Left lung (tissue), 14 donors: ENCODE measurements at places on chromosomes 3 and 15.

DNA sequence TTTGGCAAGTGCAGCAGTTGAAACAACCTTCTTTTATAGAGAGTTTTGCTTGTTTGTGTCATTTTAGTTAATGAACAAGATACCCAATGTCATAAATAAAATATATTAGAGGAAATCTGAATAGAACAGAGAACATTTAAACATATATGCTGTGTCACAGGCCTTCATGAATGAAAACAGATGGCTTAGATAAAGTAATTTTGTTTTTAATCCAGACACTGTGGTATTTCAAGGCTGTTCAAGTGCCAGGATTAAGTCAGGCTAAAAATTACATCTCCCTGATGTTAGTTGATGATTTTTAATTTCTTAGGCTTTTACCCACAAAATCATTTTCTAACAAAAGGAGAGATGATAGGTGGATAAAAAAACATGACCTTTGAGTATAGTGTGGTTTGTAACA is 4.9 kb upstream of the ACKR4 start:
- DNase-seq = no peak

DNA sequence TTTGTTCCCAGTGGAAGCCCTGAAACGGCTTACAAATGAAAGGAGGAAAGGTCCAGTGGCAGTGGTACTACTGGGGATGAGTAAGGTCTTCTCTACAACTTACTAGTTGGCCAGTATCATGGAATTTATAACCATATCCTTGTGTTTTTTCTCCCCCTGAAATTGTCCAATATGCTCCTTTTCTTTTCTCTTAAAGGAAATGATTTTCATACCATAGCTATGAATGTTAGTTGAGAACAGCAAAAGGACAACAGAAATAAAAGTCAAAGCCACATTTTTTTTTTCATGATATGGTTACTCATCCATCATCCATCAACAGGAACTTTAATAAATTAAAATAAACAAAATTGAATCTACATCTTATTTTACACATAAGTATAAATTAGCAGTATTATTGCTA is 450.4 kb downstream of the MFSD1 start:
- no peak for DNase-seq

DNA sequence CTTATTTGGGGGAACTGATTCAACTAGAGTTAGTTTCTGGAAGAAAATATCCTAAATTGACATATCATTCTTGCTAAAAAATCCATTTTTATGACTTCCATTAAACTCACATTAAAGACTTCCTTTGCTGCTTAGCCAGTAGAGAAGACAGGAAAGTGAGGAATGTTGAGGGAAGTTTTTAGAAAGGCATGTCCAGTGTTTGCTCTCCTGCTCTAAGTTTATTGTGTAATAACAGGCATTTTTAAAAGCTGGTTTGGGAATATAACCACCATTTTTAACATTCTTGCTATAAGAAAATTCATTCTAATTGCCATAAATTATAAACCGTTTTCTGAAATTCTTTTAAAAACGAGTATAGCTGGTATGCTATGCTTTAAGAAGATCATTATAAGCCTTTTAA is 428.0 kb downstream of the RAP2B start:
- DNase-seq = no peak

DNA sequence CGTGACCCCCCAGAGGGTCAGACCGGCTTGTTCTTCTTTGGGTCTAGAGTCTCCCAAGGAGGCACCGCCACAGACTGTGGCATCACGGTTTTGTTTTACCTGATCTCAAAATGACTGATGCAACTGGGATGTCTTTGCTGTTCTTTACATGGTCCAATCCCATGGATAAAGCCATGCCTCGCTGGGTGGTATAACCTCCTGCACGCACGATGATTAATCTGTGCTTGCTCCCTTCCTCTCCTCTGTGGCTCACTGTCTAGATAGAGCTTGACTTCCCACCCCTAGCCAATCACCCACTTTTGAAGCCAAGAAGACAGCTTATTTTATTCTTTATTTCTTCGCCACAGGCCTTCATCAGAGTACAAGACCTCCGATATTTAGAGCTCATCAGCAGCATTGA is 36.6 kb upstream of the RHO start:
- DNase-seq = no peak

- no peak for DNase-seq
These were observed 89.2 kb downstream of the RBPMS2 start for GRCh38 chr15:64686130-64686735.
